ENCODE measurements at places on chromosomes 1 and 21. TPM values are rescaled to one million over a fixed set of nuclear protein-coding genes. Genes with fewer than 3 reads are reported as not detected.

DNA sequence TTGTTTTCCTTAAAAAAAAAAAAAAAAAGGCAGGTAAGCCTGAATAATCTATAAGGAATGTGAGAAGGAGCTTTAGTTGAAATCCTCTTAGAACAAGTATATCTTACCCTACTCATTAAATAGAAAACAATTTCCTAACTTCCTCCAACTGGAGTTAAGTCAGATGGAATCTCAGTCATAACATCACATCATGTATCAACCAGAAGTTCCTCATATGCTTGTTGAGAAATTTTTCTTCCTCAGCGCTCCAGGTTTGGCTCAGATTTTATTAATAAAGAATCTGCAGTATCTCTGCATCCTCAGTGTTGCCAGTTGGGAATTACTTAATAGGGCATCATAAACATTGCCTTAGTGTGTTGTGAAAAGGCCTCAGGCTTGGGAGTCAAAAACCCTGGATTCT, 37.6 kb downstream of the DUSP10 start:
- no peak for DNase-seq

GRCh38 chr1:67432745-67433144, 2.5 kb upstream of the SERBP1 start:
- DNase-seq: no peak

- DNase-seq: no peak
Measured at GRCh38 chr1:64608651-64609048, 136.2 kb upstream of the RAVER2 start.

GRCh38 chr21:16076465-16076864, 346.7 kb downstream of the USP25 start:
- DNase-seq: no peak

- no peak for DNase-seq
Measured at GRCh38 chr1:33381977-33382376, 48.9 kb downstream of the PHC2 start.

DNA sequence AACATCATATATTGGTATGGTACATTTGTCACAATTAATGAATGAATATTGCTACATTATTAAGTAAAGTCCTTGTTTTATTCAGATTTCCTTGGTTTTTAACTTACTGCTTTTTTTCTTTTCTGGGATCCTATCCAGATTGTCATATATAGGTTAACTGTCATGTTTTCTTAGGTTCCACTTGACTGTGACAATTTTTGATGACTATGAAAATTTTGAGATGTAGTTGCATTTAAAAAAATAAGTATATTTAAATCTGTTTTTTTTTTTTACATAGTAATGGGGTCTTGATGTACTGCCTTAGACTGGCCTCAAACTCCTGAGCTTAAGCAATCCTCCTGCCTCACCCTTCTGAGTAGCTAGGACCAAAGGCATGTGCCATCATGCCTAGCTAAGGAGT, 76.8 kb downstream of the ATP6V1G3 start:
- no peak for DNase-seq

- no peak for DNase-seq
Measured at GRCh38 chr1:162530307-162530987, 31.1 kb upstream of the UAP1 start.

DNA sequence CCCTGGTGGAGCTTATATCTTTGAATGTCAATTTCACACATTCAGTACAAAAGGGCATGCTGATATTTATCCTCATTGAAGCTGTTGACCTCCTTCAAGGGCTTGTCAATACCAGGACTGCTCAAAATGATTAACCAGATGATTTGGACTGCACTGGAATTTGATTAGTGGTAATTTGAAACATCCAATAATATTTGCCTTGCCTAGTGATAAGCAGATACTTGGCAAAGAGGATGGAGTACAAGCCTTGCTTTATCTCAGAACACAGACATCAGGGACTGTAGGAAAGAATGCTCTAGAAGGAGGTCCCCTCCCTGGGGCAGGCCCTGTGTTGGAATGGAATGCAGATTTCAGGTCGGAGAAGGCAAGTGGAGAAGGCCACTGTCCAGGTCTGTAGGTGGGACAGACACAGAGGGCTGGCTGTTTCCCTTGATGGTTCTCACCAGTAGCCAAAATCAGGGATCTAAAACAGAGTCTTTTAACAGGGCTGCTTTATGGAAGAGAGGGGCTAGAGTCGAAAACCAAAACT, 64.8 kb upstream of the ZNF648 start:
- DNase-seq: no peak

DNA sequence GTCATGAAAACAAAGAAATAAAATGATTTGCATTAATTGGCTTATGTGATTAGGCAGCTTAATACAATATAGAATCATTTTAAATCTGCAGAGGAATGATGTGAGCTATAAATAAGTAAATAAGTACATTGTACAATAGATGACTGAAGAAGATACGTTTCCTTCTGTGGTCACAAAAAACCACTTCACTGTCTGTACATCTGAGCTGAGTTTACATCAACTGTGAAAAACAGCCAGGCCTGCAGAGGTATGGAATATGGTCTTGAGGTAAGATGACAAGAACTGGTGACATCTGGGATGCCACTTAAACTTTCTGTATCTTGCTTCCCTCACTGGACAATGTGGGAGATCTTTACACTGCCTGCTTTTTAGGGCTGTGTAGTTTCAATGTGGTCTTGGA, 130.0 kb upstream of the BEND5 start:
- DNase-seq: no peak

DNA sequence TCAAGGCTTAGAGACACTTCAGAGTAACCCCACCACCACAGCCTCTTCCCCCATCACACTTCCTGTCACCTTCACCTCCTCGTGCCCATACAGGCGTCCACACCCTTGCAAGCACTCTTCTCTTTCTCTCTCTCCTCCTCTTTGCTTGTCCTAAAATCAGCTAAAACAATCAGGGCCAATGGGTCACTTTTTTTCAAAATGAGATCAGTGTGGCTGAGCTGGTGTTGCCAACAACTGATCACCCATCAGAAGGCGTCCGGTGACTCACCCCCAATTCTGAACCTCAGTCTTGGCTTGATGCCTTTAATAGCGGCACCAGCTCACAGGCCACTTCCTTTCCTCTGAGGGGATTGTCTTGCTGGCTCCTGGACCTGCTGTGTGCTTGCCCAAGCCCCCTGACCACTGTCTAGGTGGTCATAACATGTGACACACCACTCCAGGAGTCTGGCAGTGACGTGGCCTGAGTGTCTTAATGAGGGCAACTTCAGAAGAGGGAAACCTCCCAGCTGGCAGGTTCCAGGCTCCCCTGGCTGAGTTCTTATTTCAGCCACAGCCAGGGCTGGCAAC, 1.6 kb downstream of the DRAXIN start:
- peak; percentile 23 for DNase-seq

- DNase-seq: no peak
Measured at GRCh38 chr1:5410652-5411051, 581.6 kb downstream of the NPHP4 start.

DNA sequence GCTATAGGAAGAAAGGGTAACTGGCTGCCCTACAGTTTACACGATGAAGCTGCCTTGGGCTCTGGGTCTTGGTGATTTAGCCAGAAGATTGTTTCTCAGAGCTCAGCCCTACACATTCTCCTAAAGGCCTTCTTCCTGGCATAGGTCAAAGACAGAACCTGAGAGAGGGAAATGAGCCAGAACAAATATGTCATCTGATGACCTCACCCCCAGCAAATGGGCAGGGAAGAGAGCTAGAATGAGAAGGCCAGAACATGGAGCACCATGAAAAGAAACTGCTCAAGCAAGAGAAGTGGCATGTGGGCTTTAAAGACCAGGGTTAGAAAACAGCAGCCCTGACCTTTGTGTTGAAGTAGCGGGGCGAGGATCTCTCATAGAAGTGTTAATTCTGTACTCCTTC, 5.5 kb upstream of the ILDR2 start:
- no peak for DNase-seq

DNA sequence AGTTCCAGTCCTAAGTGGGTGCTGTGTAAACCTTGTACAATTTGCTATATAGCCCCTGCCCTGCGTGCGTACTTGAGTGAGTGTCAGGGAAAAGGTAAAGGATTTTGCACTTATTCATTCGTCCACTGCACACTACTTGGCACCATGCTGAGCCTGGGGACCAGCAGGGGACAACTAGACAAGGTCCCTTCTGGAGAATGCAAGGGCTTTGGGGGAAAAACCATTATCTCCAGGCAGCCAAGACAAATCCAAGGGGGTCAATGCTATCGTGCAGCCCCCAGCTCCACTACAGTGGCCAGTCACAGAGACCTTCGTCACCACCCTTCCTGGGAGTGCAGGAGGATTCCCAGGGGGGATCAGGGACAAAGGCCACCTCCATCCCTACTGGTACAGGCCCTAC, 39.7 kb downstream of the MATN1 start:
- no peak for DNase-seq

DNA sequence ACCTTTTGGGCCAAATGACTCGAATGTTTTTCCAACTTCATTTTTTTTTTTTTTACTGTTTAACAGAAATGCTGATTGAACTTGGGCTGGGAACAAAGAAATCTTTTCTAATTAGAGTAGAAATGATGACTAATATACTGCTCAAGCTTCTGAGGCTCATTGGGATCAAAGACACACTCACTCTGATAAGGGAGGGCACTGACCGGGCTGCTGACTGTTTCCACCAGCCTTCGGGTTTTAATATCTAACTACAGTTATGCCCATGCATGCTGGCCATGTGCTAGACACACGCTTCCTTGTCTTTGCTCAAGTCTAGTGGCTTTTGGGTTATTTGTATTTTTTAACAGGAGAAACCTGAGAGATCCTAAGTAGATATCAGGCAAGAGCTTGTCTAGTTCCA, 16.8 kb downstream of the ZBTB18 start:
- no peak for DNase-seq

DNA sequence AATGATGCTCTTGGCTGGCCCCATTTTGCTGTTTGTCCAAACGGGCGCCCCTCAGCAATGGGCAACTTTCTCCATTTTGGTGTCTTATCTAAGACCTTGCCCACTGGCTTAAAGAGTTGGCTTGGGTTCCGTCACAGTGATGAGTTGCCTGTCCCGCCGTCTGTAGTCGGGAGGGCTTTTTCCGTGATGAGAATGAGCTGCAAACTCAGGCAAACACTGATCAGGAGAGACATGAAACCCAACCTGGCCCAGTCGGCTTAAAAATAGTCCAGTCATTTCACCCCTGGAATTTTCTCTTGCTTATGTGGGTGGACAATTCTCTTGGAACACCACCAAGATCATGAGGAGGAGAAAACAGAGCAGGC, 79.3 kb downstream of the ST6GALNAC3 start:
- DNase-seq: no peak

Gene SLC30A10
- total RNA-seq: 10.5 TPM

Gene LAMB3
- 92.5 TPM for total RNA-seq
